Cardiac muscle cell (in vitro differentiated cells and primary cell): ENCODE measurements at places on chromosomes 6 and 20.

DNA sequence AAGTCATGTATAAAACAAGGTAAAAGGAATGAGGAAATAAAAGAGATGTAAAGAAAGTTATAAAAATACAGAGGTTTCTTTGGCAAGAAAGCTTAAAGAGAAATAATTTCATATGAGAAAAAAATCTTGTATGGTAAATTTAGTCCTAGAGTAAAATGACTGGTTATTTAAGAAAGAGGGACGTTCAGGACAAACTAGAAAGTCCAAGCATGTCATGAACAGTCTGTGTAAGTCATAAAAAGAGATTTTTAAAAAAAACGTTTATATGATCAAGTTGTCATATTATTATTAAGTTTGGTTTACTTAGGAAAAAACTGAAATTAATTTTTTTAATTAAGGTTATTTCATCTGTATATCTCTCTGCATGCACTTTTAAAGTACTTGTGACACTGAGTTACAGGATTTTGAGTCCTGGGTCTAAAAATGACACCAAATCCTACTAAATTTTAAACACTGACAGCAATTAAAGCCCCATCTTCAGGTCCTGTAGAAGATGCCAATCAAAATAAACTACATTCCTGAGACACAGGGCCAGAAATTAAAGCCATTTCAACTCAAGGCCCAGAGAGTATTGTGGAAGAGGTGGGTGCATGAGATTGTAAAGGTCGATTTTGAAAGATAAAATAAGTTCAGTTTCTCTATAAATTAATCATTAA is 62.4 kb downstream of the AGPAT4 start:
- no peak for DNase-seq

DNA sequence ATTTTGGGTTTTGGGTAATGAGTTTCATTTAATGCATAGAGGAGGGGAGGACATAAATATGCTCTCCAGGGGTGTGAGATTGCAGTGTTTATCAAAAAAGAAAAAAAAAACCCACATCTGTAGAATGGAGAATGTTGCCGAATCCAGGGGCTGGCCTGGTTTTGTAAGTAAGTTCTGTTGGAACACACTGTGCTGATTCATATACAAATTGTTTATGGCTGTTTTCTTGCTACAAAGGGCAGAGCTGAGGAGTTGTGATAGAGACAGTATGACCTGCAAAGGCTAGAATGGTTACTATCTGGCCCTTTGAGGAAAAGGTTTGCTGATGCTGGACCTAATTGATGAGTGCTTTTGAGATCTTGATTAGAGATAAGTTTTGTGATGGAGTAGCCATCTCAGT is 30.4 kb downstream of the SCAF8 start:
- DNase-seq, result no peak

DNA sequence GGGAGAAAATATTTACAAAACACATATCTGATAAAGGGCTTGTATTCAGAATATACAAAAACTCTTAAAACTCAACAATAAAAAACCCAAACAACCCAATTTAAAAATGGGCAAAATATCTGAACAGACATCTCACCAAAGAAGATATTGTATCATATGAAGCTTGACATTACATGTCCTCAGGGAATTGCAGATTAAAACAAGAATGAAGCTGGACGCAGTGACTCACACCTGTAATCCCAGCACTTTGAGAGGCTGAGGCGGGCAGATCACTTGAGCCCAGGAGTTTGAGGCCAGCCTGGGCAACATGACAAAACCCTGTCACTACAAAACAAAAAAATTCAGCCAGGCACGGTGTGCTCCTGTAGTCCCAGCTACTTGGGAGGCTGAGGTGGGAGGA is 135.4 kb upstream of the AKIRIN2 start:
- DNase-seq, result no peak

DNA sequence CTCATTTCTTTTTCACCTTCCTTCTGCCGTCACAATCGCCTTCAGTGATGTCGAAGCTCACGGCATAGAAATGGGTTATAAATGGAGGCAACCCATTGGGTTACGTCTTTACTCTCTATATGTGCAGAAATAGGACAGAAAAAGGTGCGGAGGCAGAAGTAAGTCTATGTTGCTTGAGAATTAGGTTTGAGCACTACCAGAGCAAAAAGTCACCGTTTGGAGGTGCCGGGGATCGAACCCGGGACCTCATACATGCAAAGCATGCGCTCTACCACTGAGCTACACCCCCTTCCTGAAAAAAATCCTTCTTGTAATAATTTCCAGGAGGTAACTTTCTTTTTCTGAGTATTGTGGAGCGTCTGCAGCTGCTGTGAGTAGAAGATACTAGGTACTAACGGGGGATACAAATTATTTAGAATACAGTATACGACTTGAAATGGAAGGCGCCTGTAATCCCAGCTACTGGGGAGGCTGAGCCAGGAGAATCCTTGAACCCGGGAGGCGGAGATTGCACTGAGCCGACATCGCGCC is 134.2 kb downstream of the TRIM27 start:
- DNase-seq, result peak; percentile 34

- DNase-seq, result no peak
Observed at GRCh38 chr6:33613146-33613794, 7.9 kb upstream of the ITPR3 start.

DNA sequence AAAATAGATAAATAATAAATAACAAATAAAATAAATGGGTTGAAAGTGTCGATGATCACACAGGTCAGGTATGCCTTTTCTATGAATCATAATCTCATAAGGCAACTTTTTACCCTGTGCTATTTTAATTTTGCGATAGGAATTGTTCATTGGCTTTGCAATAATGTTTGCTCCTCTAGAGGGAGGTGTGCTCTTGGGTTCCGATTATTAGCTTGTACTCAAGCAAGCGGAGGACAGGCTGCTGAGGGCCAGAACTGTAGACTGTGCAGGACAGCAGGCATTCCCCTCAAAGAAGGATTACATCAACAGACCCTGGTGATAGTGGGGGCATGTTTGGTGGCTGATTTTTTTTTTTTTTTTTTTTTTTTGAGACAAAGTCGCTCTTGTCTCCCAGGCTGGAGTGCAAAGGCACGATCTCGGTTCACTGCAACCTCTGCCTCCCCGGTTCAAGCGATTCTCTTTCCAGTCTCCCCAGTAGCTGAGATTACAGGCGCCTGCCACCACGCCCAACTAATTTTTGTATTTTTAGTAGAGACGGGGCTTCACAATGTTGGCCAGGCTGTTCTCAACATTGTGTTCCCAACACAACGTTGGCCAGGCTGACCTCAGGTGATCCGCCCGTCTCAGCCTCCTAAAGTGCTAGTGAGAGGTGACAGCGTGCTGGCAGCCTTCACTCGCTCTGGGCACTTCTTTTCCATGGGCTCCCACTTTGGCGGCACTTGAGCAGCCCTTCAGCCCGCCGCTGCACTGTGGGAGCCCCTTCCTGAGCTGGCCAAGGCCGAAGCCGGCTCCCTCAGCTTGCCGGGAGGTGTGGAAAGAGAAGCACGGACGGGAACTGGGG is 35.6 kb downstream of the RIOK1 start:
- peak; percentile 72 for DNase-seq

DNA sequence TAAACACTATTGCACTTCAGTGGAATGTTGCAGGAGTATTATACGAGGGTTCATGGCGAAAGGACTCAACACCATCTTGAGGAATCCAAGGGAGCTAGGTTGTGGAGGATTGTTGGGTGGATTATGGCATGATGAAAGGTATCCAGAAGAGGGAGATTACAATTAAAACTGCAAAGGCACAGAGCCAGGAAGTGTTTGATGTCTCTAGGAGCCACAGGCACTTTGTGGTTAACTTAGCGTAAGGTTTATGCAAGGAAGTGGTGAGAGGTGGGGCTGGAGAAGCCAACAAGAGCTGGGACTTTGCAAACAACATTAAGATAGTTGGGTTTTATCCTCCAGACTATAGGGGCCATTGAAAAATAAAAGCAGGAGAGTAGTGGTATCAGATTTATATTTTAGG is 86.6 kb upstream of the TPD52L1 start:
- DNase-seq, result no peak

GRCh38 chr6:47743744-47744143 is 38.1 kb upstream of the OPN5 start:
- DNase-seq, result peak; percentile 77

GRCh38 chr20:39943336-39943735 is 745.7 kb downstream of the MAFB start:
- DNase-seq, result no peak

- DNase-seq, result peak; percentile 77
Observed at GRCh38 chr20:58127701-58128111, 100.7 kb downstream of the ANKRD60 start.
